Sigmoid colon (tissue), 7 donors: ENCODE measurements at places on chromosomes 7 and 10. TPM values are rescaled to one million over a fixed set of nuclear protein-coding genes. Genes with fewer than 3 reads are reported as not detected.
A peak's percentile ranks its signal among the peaks of the same experiment; 100 is the strongest.

PRF1 gene
- total RNA-seq, result 1.4 TPM

ATG9B gene
- not detected for total RNA-seq

CTAGE15 gene
- 1.3 TPM for total RNA-seq

CRYGN gene
- total RNA-seq, result not detected

NUTM2D gene
- 3.3 TPM for total RNA-seq

TFPI2 gene
- 5.0 TPM for total RNA-seq

GRCh38 chr10:132484922-132485321 is 52.7 kb upstream of the INPP5A start:
- H3K4me1 ChIP-seq, result peaks cover 10% of the 10 kb centered on the region
- H3K4me3 ChIP-seq, result no peak overlapping the region
- peak; percentile 37 for DNase-seq
- no peaks in the 10 kb centered on the region for H3K27me3 ChIP-seq
- H3K36me3 ChIP-seq, result no peaks in the 10 kb centered on the region
- H3K27ac ChIP-seq, result no peak overlapping the region

DNA sequence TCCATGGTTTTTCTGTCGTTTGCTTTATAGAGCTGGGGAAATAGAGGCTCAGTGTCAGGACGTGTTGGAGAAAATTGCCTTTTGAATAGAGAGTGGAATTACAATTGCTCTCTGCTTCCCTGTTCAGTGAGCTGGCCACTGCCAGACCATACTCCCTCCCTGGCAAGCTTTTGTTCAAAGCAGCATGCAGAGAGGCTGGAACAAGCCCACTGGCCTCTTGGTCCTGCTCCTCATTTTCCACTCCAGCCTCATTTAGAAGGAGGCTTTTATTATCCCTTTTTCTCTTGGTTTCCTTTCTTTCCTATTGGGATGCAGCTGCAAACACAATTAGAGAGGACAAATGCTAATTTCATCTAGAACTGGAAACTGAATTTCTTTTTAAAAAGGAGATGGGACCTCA is 302.2 kb upstream of the PODXL start:
- no peak for DNase-seq
- no peaks in the 10 kb centered on the region for H3K36me3 ChIP-seq
- H3K4me1 ChIP-seq, result peaks cover 14% of the 10 kb centered on the region
- no peak overlapping the region for H3K27ac ChIP-seq

DNA sequence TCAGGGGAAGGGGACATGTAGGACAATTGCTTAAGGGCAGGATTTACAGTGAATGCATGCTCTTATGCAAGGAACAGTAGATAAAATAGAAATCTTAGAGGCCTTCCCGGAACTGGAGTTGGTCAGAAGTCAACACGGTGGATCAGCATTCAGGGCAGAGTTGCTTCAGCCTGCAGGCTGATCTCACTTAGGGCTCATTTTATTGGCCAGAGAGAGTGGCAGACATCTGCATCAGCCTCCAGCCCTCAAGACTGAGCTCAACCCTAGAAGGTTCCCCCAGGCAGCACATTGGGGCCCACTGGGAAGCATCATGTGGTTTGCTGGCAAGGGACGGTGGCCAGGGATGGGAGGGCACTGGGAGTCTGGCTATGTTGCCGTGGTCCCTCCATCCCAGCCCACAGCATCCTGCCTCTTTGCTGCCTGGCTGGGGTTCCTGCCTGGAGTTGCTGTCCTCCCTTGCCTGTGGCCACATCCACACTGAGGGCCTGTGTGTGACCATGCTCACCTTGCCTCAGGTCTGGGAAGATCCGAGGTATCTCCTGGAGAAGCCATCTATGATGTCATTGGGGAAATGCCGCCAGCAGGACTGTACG is 13.0 kb downstream of the SCART1 start:
- H3K27me3 ChIP-seq, result no peaks in the 10 kb centered on the region
- DNase-seq, result no peak
- no peaks in the 10 kb centered on the region for H3K4me1 ChIP-seq
- no peak overlapping the region for H3K27ac ChIP-seq
- H3K4me3 ChIP-seq, result no peak overlapping the region

DNA sequence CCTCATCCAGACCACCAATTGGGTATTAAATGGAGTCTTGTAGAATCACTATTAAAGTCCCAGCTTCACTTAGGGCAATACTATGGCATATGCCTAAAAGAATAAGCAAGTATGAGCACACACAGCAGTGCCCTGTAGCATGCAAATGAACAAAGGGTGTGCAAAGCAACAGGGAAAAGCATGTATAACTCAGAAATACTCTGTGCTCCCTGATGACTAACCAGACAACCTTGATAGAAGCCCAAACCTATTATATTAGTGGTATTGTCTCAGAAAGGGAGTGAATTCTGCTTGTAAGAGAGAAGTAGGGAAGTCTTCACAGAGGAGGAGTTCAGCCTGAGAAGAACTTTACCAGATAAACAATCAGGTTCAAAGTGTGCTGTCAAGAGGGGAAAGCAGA is 131.2 kb downstream of the DGKI start:
- H3K27me3 ChIP-seq, result no peaks in the 10 kb centered on the region
- H3K4me1 ChIP-seq, result no peaks in the 10 kb centered on the region
- H3K27ac ChIP-seq, result no peak overlapping the region
- DNase-seq, result no peak
- H3K36me3 ChIP-seq, result no peaks in the 10 kb centered on the region

GRCh38 chr10:926075-926698 is 5.3 kb downstream of the LARP4B start:
- no peaks in the 10 kb centered on the region for H3K36me3 ChIP-seq
- no peaks in the 10 kb centered on the region for H3K27me3 ChIP-seq
- no peak for DNase-seq
- peaks cover 49% of the 10 kb centered on the region for H3K4me1 ChIP-seq
- no peak overlapping the region for H3K4me3 ChIP-seq

DNA sequence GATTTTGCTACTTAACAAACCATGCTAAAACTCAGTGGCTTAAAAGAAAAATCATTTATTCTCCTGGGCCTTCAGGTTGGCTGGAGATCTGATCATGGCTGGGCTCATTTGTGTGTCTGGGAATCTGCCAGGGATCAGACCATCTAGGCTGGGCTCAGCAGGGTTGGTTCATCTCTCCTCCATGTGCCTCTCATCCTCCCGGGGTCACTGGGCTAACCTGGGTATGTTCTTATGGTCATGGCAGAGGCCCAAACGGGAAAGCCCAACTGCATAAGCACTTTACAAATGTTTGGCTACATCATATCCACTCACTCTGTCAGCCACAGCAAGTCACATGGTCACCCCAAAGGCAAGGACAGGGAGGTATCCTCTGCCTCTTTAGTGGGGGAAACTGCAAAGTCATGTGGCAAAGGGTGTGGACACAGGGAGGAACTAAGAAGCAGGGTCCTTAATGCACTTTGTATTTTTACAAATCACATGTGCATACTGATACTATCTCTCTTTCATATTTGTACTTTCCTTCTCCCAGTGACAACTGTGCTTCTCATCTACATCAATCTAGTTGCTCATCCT is 231.4 kb downstream of the BUB3 start:
- no peak overlapping the region for H3K27ac ChIP-seq
- no peaks in the 10 kb centered on the region for H3K36me3 ChIP-seq
- no peak overlapping the region for H3K4me3 ChIP-seq
- H3K4me1 ChIP-seq, result no peaks in the 10 kb centered on the region

DNA sequence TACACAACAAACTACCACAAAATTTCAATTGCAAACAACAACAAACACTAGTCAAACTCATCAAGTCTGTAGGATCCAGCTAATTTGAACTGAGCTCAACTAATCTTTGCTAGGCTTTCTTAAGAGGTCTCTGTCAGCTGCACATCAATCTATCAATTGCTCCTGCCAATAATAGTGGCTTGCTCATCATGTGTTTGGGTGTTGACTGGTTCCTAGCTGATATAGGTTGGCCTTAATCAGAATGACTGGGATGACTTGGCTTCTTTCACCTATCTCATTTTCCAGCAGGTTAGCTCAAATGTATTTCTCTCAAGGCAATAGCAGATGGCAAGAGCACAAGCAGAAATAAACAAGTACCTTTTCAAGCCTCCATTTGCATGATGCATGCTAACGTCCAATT is 370.3 kb upstream of the NFE2L3 start:
- DNase-seq, result no peak
- no peaks in the 10 kb centered on the region for H3K36me3 ChIP-seq
- H3K27me3 ChIP-seq, result no peaks in the 10 kb centered on the region

DNA sequence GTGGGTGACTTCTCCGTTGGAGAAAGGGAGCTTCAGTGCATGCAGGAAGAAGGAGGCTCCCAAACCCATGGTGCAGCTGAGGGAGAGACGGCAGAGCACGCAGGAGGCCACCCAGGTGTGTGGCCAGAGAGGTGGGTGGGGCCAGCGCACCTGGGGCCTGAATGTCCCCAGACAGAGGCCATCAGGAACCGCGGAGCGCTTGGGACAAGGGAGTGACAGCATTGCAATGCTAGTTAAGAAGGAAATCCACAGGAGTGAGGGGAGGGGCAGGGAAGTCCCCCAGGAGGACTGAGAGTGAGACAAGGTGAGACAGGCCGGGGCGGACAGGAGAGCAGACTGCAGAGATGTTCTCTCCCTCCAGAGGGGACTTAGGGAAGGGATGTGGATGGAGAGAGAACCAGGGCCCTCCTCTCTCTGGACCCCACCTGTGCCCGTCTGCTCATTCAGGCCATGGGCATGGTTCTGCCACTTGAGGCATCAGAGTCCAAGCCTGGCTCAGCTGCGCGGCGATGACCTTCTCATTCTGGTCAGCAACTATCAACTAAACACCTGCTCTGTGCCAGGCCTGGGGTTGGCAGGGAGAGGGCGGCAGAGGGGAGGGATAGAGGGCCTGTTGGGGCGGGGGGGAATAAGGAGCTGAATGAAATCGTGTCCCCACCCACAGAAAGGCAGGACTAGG is 69.4 kb upstream of the COL13A1 start:
- H3K27me3 ChIP-seq, result no peaks in the 10 kb centered on the region
- H3K27ac ChIP-seq, result no peak overlapping the region
- peak; percentile 61 for DNase-seq
- H3K36me3 ChIP-seq, result no peaks in the 10 kb centered on the region
- no peak overlapping the region for H3K4me3 ChIP-seq
- no peaks in the 10 kb centered on the region for H3K4me1 ChIP-seq

GRCh38 chr10:124210263-124210662 is 116.9 kb upstream of the CHST15 start:
- DNase-seq, result no peak
- no peaks in the 10 kb centered on the region for H3K36me3 ChIP-seq
- H3K4me1 ChIP-seq, result no peaks in the 10 kb centered on the region
- no peak overlapping the region for H3K27ac ChIP-seq
- no peaks in the 10 kb centered on the region for H3K27me3 ChIP-seq

DNA sequence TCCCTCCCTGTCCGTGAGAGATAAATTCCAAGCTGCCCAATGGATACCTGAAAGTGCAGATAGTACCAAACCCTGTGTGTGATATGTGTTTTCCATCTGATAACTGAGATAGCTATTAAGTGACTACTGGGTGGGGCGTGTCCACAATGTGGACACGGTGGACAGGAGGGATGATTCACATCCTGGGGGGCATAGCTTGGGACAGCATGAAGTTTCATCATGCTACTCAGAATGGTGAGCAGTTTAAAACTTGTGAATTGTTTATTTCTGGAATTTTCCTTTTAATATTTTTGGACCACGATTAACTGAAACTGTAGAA is 158.6 kb downstream of the CREB5 start:
- no peak overlapping the region for H3K27ac ChIP-seq
- H3K4me1 ChIP-seq, result peaks cover 3% of the 10 kb centered on the region
- H3K27me3 ChIP-seq, result no peaks in the 10 kb centered on the region
- DNase-seq, result no peak

DNA sequence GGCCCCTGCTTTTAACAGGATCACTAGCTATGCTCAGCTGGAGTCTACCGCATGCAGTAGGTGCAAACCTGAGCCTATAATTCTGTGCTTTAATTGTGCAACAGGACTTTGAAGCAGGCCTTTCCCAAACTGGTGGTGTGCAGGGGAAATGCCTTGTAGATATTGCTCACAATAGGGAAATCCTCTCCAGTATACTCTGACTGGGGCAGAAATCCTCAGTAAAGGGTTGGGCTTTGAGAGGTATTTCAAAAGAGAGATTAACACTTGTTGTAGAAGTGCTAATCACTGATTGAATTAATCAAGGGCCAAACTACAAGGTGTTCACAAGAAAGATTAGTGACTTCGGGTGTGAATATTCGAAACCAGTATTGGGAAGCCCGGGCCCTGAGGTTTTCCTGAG is 58.5 kb upstream of the EXOC6 start:
- H3K27me3 ChIP-seq, result no peaks in the 10 kb centered on the region
- H3K27ac ChIP-seq, result no peak overlapping the region
- no peaks in the 10 kb centered on the region for H3K36me3 ChIP-seq
- DNase-seq, result no peak
- H3K4me1 ChIP-seq, result no peaks in the 10 kb centered on the region

DNA sequence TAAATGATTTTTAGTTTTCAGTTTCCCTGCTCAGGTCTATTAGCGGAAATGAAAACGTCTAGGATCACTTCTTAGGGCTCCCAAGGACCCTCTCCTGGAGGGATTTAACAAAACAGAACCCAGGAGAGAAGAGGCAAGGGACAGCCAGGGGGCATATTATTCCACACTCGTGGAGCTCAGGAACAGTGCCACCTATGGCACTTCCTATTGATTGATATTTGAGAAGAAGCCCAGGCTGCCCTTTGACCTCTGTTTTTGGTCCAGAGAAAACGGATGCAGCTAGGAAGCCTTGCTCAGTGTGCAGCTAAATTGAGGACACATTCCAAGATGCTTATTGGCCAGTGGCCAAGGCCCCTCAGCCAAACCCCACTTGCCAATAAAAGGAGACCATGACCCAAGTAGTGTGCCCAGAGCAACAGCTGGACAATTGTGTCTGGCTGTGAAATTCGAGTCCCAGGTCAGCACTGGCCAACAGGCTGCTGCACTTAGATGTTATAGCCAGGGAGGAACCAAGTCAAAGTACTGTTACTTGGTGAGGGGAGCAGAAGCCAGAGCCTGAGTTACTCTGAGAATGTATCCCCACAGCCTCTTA is 24.0 kb upstream of the GPNMB start:
- H3K4me3 ChIP-seq, result no peak overlapping the region
- H3K27me3 ChIP-seq, result no peaks in the 10 kb centered on the region
- H3K27ac ChIP-seq, result no peak overlapping the region
- H3K4me1 ChIP-seq, result no peaks in the 10 kb centered on the region

DNA sequence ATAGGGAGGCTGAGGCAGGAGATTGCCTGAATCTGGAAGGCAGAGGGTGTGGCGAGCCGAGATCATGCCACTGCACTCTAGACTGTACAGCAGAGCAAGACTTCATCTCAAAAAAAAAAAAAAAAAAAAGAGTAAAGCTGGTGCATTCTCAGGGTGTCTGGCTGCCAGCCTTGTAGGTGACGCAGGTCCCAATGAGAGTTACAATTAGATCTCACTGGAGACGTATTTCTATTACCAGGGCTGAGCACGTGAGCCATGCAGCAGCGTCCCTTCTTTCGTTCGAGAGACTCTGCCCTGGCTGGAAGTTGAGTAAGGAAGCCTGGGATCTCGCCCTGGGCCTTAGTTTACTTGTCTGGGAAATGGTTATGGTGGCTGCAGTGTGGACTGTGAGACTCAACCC is 22.4 kb upstream of the ZMIZ1 start:
- H3K36me3 ChIP-seq, result no peaks in the 10 kb centered on the region
- peak; percentile 28 for DNase-seq
- no peaks in the 10 kb centered on the region for H3K4me1 ChIP-seq
- H3K4me3 ChIP-seq, result no peak overlapping the region
